Left kidney (tissue), 8 donors: ENCODE measurements at places on chromosomes 4 and X. TPM values are rescaled to one million over a fixed set of nuclear protein-coding genes. Genes with fewer than 3 reads are reported as not detected.

FAM9C gene
- 0.25 TPM for polyA plus RNA-seq

ATP1B4 gene
- polyA plus RNA-seq: 0.05 TPM

TNMD gene
- polyA plus RNA-seq: 3.5 TPM

POF1B gene
- 0.91 TPM for polyA plus RNA-seq

GPRASP3 gene
- polyA plus RNA-seq: 20.8 TPM

FGG gene
- not detected for polyA plus RNA-seq

NSD2 gene
- 103 TPM for polyA plus RNA-seq

GRIA3 gene
- polyA plus RNA-seq: 2.6 TPM

LRCH2 gene
- polyA plus RNA-seq: 15.3 TPM

PWWP3B gene
- 3.3 TPM for polyA plus RNA-seq

MAP3K15 gene
- polyA plus RNA-seq: 4.6 TPM

RIPPLY1 gene
- polyA plus RNA-seq: 2.8 TPM

BANK1 gene
- 2.8 TPM for polyA plus RNA-seq

IL9R gene
- 0.20 TPM for polyA plus RNA-seq

TMEM156 gene
- polyA plus RNA-seq: 3.0 TPM

GRIPAP1 gene
- polyA plus RNA-seq: 72.9 TPM
